Right hindlimb (tissue), 1 donor: ENCODE measurements at places on chromosomes 1 and 21.
A peak's percentile ranks its signal among the peaks of the same experiment; 100 is the strongest.

DNA sequence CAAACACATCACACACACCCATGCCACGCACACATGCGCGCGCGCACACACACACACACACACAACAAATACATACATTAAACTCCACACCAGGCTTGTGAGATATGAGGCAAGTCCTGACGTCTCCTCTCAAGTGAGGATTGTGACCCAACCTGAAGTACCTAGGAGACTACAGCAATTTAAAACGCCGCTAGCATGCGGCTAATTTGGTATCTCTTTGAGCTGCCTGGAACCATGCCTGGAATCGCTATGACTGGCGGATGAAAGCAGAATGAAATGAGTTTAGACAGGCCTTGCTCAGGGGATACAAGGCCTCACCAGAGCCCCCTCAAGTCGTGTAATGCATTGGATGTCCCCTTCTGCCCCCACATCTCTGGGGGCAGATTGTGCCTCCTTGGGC is 1.6 kb upstream of the RAB7B start:
- DNase-seq: no peak

DNA sequence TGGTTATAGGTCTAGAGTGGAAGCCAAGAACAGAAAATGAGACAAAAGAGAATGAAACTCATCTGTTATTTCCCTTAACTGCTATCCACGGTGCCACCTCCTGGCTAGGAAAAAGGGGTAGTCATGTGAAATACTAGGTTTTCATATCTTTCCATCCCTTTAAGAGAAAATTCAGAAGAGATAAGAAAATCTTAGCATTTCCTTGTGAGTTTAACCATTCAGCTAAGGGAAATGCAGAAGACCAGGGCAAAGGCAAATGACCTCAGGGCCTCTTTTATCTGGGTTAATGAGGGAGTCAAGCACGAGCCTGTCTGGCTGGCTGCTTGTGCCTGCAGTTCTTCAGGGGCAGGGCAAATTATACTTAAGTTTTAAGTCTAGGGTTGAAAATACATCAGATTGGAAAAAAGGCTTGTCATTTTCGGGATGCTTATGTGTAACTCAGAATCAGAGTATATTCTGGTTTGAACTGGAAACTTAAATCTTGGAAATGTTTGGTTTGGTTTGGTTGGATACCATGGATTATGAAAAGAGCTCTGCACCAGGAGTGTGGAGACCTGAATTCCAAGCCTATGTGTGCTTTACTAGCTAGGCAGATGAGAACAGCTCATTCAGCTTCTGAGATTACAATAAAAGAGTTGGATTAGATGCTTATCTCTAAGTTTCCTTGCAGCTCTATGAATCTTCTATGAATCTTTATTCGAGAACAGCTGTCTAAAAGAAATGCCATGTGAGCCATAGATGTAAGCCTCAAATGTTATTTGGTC is 19.9 kb downstream of the NIBAN1 start:
- DNase-seq: no peak

- no peak for DNase-seq
Measured at GRCh38 chr21:43832158-43832550, 32.9 kb upstream of the AGPAT3 start.

DNA sequence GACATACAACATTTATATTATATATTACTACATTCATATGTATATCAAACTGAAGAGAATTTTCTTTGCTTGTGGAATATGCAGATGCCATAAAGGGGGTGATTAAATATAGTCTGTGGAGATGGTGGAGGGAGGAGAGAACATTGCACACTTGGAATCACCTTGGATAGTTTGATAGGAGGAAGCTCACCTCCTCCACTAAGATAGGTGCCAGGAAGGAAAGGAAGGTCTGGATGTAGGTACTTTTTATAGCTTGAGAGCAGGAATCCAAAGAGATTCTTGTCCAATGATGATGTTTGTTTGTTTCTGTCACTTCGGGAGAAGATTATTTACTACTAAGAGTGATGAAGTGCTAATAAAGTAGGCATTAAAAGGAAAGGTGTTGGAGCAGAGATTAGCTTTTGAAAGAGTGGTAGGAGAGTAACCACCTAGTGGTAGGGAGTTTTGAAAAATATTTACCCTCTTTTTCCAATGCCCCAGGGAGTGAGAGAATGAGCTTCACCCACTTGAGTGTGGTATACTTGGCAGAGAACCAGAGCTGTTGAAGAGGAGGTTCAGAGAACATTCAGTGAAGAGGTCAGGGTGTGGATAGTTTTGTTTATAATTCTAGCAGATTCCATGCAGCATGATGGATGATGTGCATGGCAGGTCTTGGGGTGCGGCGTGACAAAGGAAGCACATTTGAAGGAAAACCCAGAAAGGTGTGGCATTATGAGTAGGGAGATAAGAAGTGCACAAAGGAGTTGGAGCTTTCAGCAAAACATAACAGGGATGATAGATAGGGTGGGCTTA is 145.0 kb downstream of the PATJ start:
- no peak for DNase-seq

- no peak for DNase-seq
Measured at GRCh38 chr1:206589206-206589605, 23.1 kb downstream of the EIF2D start.

DNA sequence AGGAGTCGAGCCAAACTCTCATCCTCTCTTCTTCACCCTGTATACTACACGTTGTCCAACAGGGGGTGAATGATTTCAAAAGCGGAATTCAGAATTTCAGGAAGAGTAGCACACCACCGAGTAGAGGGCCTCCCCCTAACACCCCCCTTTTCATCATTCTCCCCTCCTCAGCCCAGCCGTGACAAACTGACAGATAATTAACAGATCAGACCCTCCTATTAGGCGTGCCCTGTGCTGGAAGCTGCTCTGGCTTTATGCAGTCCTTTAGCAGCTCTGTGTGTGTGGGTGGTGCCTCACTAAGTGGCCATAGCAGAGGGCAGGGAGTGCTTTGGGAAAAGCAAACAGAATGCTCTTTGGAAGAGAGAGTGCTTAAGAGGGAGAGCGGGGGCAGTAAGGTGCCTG is 44.3 kb downstream of the PEX14 start:
- DNase-seq: no peak

- DNase-seq: no peak
Measured at GRCh38 chr1:55402671-55403464, 187.7 kb upstream of the USP24 start.

- peak; percentile 28 for DNase-seq
Measured at GRCh38 chr1:8364528-8365442, 46.9 kb downstream of the SLC45A1 start.

- no peak for DNase-seq
Measured at GRCh38 chr1:33332357-33332789, 11.5 kb upstream of the A3GALT2 start.

DNA sequence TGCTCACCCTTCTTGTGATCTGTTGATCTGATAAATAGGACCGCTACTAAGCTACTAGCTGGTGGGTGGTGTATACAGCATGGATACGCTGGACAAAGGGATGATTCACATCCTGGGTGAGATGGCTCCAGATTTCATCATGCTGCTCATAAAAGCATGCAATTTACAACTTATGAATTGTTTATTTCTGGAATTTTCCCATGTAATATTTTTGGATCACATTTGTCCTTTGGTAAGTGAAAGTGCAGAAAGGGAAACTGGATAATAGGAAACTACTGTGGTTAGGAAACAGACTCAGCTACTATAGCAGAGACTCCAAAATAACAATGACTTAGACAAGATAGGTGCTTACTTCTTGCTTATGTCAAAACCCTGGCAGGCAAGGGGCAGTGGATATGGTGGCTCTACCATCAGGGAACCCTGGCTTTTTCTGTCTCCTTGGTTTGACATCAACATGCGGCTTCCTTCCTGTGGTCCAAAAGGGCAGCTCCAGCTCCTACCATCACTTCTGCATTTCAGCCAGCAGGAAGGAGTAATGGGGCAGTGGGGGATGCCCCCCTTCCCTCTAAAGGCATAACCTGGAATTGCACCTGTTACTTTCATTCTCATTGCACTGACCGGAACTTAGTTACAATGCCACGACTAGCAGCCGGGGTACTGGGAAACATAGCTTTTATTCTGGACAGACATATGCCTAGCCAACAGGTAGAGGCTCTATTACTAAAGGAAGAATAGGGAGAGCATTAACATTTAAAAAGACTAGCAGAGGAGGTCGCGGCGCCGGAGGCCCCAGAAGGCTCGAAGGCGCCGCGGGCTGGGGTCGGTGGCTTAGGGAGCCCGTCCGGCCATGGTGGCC is 13.8 kb upstream of the AK2 start:
- no peak for DNase-seq

DNA sequence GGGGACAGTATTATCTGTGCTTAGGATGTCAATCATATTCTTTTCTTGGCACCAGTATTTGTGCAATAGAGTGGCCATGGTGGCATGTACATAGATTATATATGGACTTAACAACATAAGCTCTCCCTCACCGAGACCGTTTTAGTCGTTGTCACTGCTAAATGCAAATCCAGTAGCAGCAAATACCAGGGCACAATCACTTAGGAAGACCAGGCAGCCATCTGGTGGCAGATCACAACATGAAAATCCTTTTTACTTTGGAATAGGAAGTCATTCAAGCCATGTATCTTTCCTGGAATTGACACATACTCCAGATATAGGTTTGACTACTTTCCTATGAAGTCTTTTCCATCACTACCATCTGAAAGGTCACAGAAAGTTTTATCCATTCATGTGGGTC is 53.2 kb upstream of the C1orf87 start:
- no peak for DNase-seq

DNA sequence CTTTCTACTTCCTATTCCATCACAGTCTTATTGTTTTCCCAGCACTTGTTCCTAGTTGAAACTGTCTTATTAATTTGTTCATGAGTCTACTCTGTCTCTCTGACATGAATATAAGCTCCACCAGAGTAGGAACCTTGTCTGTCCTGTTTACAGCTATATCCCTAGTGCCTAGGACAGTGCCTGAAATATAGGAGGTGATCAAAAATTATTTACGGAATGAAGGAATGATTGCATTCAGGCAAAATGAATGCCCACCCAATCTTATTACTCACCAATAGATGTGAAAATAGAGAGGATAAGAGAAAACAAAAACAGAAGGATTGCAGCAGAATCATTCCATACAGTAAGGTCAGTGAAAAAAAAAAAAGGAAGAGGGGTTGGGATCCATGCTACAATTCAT is 1.1 kb downstream of the TXNDC12 start:
- DNase-seq: no peak

DNA sequence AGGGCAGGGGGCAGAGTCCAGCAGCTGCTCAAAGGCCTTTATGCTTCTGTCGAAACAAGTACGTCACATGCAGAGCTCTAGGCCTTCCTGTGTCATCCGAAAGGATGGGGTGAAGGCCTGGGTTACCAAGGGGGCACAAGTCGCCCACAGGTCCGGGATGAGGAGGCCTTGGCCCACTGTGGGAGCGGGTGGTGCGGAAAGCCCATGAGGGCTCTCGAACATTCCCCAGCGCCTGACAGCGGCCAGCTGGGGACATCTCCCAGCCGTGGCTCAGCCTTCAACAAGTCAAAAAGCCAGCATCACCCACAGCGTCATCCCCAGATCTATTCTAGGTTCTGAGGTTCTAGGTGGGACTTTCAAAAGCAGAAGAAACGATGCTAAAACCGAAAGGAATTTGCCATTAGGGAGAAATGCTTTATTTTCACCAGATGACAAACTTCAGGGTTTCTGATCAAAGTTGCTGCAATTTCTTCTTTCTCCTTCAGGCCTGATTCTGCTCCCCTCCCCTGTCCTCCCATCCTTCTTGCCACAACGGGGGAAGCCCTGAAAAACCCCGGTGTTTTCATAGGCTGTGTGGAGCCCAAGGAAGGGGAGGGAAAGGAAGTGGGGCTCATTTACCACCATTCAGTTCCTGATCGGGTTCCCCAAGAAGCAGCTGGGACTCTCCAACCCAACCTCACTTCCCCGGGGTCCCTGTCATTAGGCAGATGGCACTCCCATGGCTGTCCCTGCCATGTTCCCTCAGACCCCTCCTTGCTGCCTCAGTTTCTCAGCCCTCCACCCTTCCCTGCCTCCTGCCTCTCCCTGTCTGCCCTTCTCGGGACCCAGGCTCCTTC is 17.6 kb downstream of the GPR137B start:
- DNase-seq: no peak

DNA sequence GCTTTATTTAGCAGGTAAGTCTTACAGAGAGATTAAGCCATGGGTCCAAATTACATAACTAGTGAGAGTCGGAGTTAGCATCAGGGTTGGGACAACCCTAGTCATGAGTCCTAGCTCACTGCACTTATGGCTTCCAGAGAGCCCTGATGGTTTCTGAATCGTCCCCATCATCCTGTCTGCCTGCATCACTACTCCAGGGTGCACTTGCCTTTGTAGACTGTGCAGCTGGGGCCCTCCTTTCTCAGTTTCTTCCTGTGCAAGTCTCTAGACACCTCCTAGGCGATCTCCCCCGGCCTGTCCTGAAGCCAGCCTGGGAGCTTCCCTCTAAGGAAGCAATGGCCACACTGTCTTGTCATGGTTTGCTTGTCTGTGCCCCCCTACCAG is 37.1 kb downstream of the KIAA0040 start:
- no peak for DNase-seq

DNA sequence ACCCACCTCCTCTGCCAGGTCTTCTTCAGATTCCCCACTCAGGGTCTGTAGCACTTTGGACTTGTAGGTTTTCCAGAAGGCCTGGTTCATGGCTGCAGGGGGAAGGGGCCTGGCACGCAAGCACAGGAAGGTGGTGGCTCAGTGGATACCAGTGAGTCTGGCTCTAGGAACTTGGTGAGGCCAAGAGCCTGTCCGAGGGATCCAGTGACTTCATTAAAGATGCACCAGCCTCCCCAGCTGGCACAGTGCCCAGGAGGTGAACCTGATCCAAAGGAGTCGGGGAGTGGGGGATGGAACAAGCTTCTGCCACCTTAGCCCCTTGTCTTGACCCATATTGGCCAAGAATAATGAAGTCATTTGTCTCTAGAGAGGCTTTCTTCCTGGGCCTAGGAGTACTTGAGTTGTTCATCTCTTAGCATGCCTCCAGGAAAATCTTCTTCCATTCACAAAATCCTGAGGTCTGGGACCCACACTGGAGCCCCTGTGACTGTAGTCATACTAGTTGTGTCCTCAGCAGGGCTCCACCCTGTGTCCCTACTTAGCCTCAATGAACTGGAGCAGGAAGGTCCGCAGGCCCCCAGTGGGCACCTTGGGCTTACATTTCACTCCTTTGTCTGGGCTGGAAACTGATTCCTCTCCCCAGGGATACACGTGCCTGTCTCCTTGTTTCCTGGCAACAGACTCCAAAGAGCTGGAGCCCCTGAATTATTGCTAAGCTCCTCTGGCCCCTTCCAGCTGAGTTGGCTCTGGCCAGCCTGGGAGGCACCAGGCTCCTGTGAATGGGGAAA is at the start of gene C1orf232:
Gene C1orf232, minus strand, starts transcription at position 554 of the 788 bp plus-strand sequence. Its CDS starts 464 bp downstream, at position 90.
- DNase-seq: no peak

DNA sequence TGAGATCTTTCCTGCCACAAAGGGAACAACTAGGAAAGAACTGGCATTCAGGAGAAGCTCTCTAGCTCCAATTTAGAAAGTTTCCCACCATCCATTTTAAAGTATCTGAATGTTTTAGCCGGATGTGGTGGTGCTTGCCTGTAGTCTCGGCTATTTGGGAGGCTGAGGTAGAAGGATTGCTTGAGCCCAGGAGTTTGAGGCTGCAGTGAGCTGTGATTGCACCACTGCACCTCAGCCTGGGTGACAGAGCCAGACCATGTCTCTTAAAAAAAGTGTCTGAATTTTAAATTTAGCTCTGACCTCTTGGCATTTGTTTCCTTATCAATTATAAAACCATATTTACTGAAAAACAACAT is 67.2 kb downstream of the RPAP2 start:
- no peak for DNase-seq
